ENCODE measurements at places on chromosomes 13 and 19. TPM values are rescaled to one million over a fixed set of nuclear protein-coding genes. Genes with fewer than 3 reads are reported as not detected.

TYROBP gene
- not detected for total RNA-seq

GRCh38 chr13:110403315-110403714 lies 96.2 kb downstream of the COL4A2 start:
- peak; percentile 49 for DNase-seq

GAS6 gene
- total RNA-seq = 45.1 TPM

GRCh38 chr19:46384396-46384795 lies 29.0 kb downstream of the CCDC8 start:
- DNase-seq = no peak

- DNase-seq = no peak
Measured at GRCh38 chr19:33383720-33384292, 10.3 kb downstream of the CEBPG start.

PGLYRP1 gene
- not detected for total RNA-seq

Data from fibroblast of the aortic adventitia (primary cell).